ENCODE measurements at places on chromosomes 1 and 21.

DNA sequence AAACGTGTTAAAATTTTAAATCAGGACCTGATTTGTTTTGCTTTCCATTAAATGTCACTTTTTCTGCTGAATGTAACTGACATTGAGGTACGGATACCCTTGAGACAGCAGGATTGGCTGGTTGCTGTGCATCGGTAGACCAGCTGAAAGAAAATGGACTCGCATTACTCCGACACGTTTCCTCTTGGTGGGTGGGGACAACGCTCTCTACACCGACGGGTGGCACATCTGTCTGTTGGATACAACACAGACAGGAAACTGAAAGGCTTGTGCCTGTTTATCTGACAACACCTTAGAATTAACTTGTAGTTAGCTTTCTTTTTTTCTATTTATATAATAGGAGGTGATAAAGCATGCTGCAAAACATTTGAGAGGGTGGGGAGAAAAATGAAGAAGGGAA, 19.4 kb downstream of the PRPF38A start:
- DNase-seq: no peak

DNA sequence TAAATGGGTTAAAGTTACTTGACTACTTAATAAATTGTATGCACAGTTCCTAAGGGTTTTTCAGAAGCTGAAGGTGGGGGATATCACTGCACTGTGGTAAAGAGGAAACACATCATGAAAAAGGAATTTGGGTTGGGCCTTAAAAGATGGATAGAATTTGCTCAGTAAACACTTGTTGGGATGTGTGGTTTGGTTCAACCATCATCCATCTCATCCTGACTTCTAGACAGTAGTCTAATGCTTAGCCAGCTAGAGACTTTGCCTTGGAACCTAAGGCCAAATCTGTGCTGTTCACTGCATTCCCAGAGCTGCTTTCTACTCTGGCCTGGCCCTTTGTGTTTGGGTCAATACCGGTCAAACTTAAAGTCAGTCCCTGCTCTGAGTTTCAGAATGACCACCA, 30.6 kb downstream of the LY9 start:
- peak; percentile 9 for DNase-seq

- peak; percentile 60 for DNase-seq
Measured at GRCh38 chr1:164794356-164794755, 235.4 kb downstream of the PBX1 start.

DNA sequence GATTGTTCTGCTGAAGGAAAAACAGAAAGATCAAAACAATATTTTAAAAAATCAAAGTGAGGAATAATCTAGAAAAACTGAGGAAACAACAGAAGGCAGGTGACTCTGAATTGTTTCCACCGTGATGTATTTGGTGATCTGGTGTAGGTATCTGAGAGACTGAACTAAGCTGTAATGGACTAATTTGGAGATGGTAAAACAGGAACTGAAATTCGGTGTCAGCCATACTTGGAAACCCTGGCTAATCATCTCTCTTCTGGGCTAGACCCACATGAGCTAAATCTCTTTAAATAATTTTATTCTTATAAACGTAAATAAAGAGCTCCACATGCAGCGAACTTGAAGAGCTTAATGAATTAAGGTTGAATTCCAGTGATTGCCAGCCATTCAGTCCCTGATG, 1226.1 kb downstream of the NCAM2 start:
- no peak for DNase-seq

GRCh38 chr1:31038360-31038759, 27.2 kb downstream of the PUM1 start:
- peak; percentile 38 for DNase-seq

Data from HS-5 (cell line).